ENCODE measurements at places on chromosomes 4 and X. TPM values are rescaled to one million over a fixed set of nuclear protein-coding genes. Genes with fewer than 3 reads are reported as not detected.

ETDA gene
- not detected for total RNA-seq

CSN1S1 gene
- not detected for total RNA-seq

NLGN4X gene
- total RNA-seq, result 0.40 TPM

ADH6 gene
- total RNA-seq, result not detected

FAM149A gene
- total RNA-seq, result not detected

COL25A1 gene
- total RNA-seq, result under 0.01 TPM

CD99 gene
- 195 TPM for total RNA-seq

EXOC1L gene
- total RNA-seq, result not detected

PABPC4L gene
- 0.20 TPM for total RNA-seq

CXCL6 gene
- 0.22 TPM for total RNA-seq

DCTD gene
- 67.5 TPM for total RNA-seq

PPM1K gene
- total RNA-seq, result 2.0 TPM

FHDC1 gene
- 0.22 TPM for total RNA-seq

AMOT gene
- 2.2 TPM for total RNA-seq

TMPRSS11B gene
- not detected for total RNA-seq

VCX2 gene
- total RNA-seq, result not detected

CD38 gene
- total RNA-seq, result 10.9 TPM

TCEANC gene
- 3.2 TPM for total RNA-seq

GAGE12E gene
- not detected for total RNA-seq

SPANXC gene
- not detected for total RNA-seq

VEGFC gene
- total RNA-seq, result 2.4 TPM

SSX1 gene
- total RNA-seq, result not detected

DGAT2L6 gene
- not detected for total RNA-seq

MGARP gene
- total RNA-seq, result 0.40 TPM

NSUN7 gene
- not detected for total RNA-seq

RGS12 gene
- 29.0 TPM for total RNA-seq

TRAM1L1 gene
- total RNA-seq, result 0.65 TPM

OPRPN gene
- not detected for total RNA-seq

MAGEA2 gene
- total RNA-seq, result not detected

SEPSECS gene
- total RNA-seq, result 6.7 TPM

H2BW2 gene
- not detected for total RNA-seq

BMP3 gene
- total RNA-seq, result not detected

Data from lung microvascular endothelial cell (primary cell).